ENCODE measurements at places on chromosomes 11 and 22.

GRCh38 chr11:130429120-130429681, 792 bp upstream of the ADAMTS8 start:
- no peak for DNase-seq

GRCh38 chr22:47290706-47291430, 528.4 kb downstream of the TBC1D22A start:
- DNase-seq, result peak; percentile 7

DNA sequence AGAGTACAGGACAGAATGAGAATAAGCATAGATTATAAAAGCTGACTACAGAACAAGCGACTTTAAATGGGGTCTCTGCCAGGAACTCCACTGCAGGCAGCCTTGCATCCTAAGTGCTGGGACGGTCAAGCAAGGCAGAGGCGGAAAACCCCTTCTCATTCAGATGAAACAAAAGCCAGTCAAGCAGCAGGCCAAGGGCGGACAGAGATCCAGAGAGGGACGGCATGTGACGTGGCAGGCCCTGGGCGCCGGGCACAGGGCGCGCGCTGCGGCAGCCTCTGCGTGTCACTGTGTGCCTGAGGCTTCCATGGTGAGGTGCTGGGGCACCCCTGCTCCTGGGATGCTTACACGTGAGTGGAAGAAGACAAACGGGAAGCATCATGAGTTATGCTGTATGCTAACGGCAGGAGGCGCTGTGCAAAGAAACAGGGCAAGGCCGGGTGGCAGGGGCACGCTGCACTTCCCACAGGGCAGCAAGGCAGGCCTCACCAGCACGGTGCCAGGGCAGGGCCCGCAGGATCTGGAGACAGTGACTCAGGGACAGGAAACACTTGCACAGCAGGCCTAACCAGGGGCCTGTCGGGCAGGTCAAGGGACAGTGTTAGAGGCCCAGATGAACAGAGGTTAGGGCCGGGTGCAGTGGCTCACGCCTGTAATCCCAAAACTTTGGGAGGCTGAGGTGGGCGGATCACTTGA, 6.2 kb downstream of the TOLLIP start:
- DNase-seq, result peak; percentile 31

DNA sequence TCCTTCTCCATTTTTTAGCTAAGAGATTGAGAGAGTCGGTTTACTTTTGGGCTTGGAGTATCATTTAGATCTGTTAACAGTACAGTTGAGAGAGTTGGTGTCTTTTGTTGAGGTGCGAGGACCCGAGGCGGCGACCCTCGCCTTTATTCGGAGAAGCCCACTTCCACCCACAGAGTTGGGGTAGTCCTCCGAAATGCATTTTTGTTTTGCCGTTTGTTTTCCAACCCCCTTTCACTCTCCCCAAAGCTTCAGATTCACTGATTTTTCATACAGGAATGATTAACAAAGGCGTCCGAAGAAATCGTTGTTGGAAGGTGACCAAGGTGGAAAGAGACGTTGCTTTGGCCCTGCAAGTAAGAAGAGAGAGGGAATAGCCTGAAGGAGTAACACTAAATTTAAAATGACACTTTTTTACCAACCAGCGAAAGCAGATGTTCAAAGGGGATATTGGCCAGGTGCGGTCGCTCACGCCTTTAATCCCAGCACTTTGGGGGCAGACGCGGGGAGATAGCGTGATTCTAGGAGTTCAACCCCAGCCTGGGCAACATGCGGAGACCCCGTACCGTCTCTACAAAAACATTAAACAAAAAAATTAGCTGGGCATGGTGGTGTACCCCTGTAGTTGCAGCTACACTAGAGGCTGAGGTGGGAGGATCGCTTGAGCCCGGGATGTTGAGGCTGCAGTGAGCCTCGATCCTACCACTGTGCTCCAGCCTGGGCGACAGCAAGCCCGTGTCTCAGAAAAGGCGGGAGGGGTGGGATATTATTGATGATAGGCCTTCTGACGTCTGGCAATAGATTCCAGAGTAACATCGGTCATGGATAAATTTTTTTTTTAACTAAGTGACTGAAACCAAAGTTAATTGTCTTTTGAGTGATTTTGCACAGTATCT, 899 bp upstream of the RAB30 start:
- DNase-seq, result no peak

- no peak for DNase-seq
Observed at GRCh38 chr11:75313513-75314272, 37.8 kb downstream of the ARRB1 start.

- no peak for DNase-seq
Observed at GRCh38 chr22:26669060-26669481, 11.7 kb downstream of the MIAT start.

GRCh38 chr22:34587357-34588356, 478.3 kb upstream of the ISX start:
- no peak for DNase-seq

DNA sequence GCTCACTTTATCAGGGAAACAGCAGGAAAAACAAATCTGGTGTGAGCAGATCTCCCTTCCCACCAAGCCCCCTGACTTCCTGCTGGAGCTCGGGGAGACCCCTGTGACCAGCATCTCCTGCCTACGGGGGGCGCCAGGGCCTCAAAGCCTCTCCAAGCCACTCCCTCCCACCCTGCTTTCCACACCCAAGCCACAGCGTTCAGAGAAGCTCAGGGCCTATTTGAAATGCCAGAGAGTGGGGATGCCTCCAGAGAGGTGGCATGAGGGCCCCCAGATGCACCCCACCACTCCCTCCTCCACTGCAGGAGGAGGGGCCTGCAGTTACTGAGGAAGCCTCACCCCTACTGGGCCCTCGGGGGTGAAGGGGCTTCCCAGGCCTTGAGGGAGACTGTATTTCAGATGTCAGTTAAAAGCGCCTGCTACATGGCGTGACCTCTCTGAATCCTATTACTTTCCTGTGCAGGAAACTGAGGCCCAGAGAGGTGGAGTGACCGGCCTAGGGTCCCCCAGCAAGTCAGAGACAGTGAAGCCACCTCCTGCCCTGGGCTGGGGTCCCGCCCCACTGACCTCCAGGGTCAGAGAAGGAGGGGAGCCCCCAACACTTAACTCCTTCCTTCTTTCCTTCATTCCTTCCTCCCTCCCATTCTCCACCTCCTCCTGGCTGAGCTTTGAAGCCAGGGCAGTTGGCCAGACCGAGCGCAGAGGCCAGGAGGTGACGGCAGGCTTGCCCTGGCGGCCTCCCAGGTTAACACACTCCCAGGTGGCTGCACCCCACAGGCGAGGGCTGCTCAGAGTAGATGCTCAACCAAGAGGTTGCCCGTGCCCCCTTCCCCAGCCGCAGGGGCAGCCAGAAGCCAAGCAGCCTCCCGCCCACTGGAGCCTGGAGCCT, 6.0 kb upstream of the CDKN1C start:
- no peak for DNase-seq

DNA sequence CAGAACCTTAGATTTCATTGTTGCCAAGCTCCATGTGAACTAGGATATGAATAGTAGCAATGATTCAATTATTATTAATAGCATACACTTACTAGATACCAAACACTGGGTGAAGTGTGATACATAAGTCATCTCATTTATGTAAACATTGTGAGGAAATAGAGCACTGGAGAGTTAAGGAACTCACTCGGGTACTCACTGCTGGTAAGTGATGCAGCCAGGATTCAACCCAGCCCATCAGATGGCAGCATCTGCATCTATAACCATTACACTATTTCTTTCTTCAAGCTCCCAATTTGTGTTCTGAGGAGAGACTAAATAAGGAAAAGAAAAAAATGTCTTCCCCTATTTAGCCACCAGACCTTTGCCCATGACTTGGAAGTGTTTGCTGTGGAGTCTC, 10.2 kb upstream of the ALG8 start:
- DNase-seq, result no peak

- no peak for DNase-seq
Observed at GRCh38 chr22:21837248-21837979, 30.0 kb downstream of the MAPK1 start.

- DNase-seq, result no peak
Observed at GRCh38 chr22:35135165-35135564, 69.2 kb downstream of the ISX start.

DNA sequence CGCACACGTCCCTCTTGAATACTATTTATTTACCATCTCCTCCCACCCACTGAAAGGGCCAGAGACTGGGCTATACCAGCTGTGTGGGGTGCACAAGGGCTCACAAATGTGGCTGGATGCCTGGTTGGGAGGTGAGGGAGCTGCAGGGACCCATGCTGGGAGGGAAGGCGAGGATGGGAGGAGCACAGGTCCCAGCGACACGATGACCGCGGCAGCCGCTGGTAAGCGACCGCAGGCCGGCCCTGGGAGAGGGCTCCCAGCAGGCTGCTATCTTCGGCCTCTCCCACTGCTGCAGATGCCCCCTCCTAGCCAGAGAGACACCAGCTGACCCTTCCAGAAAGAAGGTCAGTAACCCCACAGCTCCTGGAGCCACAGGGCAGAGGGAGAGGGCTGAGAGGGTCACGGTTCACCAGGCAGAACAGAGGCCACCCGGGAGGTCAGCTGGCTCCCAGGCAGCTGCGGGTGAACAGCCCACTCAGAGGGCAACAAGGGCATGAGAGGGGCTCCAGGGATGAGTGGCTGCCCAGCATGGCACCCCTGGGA, 163.9 kb downstream of the CRYBB2 start:
- no peak for DNase-seq

GRCh38 chr11:77204754-77205466, 76.9 kb downstream of the MYO7A start:
- peak; percentile 22 for DNase-seq

DNA sequence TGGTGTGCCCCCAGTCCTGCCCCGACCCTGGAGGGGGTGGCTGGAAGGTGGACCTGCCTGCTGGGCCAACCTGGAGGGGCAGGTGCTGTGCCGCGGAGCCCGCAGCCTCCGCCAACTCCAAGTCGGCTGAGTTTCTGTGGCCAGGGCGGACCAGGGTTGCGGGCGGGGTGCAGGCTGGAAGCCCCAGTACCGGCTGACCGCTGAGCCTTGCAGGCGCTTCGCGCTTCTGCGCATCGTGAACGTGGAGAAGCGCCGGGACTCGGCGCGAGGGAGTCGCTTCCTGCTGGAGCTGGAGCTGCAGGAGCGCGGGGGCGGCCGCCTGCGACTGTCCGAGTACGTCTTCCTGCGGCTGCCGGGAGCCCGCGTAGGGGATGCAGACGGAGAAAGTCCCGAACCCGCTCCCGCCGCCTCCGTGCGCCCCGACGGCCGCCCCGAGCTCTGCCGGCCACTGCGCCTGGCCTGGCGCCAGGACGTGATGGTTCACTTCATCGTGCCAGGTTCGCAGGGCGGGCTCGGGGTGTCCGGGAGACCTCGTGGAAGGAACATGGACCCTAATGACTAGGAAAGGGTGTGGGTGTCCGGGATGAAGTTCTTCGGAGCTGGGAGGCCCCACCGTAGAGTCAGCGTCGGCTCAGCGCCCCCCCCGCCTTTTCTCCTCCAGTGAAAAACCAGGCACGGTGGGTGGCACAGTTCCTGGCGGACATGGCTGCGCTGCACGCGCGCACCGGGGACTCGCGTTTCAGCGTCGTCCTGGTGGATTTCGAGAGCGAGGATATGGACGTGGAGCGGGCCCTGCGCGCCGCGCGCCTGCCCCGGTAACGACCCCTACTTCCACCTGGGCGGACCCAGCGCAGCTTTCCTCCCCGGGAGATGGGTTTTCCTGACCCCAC, 10.2 kb downstream of the B4GALNT4 start:
- no peak for DNase-seq

DNA sequence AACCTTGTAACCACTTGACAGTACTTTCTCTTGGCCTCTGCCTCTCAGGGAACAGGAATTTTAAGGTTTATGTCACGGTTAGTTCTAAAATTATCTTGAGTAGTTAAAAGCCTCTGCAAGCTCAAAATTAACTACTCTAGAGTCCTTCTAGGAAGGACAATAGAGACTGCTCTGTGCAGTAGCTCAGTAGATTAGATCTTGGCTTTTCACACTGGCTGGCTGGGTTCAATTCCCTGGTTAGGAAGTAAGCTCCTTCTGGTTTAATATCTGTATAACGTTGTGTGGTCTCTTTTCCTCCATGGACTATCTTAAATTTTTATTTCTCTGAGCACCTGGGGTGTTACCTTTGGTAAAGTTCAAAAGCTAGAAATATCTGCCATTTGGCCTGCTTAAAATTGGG, 109.2 kb downstream of the AASDHPPT start:
- DNase-seq, result no peak

DNA sequence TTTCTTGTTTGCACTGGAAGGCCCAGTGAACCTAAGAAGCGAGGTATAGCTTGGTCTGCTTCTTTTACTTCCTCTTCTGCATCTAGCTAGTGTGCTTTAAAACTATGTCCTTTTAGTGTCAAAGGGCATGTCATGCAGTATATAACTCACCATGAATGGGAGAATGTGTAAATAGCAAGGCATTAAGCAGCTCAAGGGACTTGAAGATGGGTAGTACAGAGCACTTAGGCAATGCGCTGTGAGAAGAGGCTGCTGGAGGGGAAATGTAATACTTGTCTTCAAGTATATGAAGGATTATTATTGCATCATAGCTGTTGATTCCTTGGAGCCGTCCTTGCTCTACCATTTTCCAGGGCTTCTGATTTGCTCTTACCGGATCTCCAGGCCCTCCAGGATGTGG, 7.6 kb downstream of the MAML2 start:
- DNase-seq, result no peak

- DNase-seq, result no peak
Observed at GRCh38 chr22:35308480-35309021, 8.9 kb downstream of the TOM1 start.

DNA sequence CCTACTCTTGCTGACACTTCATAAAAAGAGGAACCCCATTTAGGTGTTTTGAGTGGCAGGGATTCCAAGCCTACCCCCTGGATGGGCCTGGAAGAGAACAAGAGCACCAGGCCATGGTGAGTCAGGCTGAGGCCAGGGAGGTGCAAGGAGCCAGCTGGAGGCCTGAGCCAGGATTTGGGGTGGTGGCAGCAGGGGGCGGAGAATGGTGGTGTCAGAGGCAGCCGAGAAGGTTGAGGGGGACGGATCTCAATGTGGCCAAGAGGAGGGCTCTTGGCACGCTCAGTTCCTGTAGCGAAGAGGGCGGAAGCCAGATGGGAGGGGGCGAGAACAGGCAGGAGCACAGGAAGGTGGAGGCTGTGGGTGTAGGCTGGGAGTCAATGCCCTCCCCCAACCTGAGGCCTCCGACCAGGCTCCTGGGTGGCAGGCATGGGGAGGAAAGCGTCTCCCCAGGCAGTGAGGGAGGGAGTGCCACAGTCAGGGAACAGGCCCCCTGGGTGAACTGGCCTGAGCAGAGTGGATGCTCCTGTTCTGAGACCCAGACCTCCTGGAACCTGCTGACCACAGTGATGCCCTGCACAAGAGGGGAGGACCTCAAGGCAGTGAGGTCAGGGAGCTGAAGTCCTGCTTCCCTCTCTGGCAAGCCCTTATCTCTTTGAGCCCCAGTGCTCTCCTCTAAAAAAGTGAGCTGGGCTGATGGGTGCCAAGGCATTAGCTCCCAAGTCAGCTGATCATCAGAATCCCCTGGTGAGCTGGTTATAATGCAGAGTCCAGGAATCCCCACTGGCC, 13.9 kb downstream of the RTN4RL2 start:
- peak; percentile 56 for DNase-seq

DNA sequence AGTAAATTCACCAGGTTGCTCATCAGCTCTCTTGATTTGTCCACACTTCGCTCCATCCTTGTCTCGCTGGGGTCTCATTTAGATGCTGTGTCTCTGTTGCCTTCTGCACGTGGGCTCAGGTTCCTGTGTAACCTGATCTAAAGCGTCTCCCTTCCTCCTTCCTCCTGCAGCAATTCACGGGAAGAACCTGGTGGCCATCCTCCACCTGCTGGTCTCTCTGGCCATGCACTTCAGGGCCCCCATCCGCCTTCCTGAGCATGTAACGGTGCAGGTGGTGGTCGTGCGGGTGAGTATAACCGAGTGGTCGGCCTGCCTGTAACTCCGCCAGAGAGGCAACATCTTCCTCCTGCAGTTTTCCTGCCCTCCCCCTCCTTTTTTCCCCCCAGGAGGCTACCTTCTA, 48.0 kb upstream of the PARVG start:
- DNase-seq, result no peak

Measured in right forelimb (tissue), 1 donor.